HAP-1 (cell line): ENCODE measurements at places on chromosomes 6 and 20.

GRCh38 chr6:104630955-104631354 lies 228.8 kb downstream of the HACE1 start:
- DNase-seq: no peak

DNA sequence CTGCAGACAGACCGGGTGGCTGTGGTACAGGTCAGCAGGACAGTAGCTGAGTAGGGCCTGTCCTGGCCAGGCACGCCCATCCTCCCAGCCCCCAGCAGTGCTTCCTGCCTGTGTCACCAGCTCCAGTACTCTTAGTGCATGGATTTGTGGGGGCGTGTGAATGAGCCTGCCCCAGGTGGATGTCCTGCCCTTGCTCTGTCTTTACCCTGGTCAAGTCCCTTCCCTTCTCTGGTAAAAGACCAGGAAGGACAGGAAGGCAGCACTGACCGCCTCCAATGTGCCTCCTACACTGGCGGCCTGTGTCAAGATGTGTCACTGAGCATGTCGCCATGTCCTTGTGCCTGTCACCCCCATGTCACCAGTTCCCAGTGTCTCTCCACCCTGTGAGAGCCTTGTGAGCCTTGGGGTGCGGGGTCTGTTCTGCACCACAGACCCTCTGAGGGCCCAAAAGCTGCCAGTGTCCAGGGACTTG lies 11.9 kb downstream of the TEAD3 start:
- no peak for DNase-seq

DNA sequence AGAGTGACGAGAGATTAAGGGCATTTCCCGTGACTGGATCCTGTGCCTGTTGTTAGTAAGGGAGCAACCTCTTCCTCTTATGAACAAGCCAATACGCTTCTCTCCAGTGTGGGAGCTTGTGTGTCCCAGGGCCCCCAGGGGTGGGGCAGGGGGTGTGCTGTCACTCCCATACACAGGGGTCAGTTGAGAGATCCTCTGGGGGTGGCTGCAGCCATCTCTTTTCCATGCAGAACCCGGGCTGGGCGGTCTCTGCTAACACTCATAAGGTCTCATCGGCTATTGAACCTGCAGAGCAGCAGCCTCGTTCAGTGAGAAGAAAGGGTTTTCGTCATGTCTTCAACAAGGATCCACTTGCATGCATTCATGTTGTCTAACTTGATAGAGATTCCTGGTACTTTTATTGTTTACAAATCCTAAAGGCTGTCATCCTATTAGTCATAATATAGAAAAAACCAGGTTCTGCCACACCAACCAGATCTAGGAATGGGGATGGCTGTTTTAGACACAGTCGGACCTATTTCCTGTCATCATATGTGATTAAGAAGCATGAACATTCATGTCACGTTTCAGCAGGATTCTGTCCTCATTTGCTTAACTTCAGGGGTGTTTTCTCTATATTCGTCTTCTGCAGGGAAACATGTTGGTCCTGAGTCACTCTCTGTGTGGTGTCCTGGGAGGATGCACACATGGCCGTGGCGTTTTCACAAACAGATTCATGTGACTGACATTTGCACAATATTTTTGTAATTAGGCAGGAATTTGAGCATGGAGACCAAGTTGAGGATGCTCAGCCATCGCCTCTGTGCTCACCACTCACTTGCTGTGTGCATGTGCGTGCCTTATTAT lies 13.3 kb upstream of the THBS2 start:
- DNase-seq: no peak

- DNase-seq: no peak
Observed at GRCh38 chr6:16999491-17000436, 102.1 kb upstream of the STMND1 start.

- no peak for DNase-seq
Observed at GRCh38 chr6:161446949-161447348, 173.1 kb upstream of the AGPAT4 start.

DNA sequence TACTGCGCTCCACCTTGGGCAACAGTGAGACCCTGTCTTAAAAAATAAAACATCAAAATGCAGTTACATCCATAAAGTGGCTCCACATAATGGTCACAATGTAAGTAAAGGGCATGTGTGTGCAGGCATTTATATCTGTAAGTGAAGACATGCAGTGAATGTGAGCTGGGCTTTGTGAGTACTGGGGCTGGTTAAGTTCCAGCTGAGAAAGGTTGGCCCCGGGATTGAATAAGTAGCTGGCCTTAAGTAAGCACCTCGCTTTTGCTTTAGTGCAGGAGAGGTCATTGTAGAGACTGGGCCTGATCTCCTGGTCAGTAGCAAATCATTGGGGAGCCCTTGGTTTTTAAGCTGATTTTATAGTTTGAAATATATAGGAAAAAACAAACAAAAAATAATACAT lies 8.0 kb downstream of the QKI start:
- no peak for DNase-seq

DNA sequence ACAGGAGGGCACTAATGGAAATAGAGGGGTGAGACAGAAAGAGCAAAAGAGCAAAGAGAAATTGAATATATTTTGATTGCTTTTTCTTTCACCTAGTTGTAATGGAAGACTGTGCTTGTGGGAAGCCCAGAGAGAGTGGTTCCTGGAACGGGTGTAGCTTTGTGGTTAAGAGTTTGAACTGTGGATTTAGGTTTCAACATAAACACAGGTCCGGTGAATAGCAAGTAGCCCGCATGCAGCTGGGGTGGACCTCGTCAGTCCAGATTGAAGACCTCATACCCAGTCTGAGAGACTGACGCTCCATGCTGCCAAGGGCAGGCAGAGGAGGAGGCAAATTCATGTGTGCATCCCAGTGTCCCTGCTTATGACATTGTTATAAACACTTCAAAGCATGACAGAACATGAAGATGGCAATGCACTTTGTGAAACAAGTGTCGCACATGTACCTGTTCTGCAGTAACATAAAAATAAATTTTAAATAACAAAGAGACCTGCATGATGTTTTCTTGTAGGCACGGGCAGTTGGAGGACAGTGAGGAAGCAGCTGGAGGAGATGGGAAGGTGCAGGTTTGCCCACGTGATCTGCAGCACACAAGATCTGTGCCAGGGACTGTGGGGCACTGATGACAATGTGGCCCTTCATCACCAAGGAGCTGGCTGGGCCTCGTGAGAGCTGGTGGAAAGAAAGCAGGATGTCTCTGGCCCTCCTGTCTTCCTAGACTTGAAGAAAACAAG lies 220.5 kb upstream of the SSTR4 start:
- DNase-seq: no peak

DNA sequence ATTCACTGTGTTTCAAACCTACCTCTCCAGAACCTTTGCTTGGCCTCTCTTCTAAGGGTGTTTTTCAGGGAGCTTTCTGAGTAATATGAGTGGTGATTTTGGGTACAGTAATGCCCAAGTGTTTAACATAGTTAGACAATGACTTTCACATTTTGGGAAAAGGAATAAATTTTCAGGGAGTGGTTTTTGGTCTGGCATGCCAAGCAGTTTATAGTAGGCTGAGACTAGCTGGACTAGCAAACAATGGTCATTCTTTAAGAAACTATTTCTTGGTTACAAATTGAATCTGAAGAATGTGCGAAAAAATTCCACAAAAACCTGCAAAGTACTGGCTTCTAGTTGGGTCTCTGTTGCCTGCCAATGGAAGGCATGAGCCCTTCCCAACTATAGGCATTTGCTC lies 15.4 kb downstream of the FNDC1 start:
- DNase-seq: no peak

- no peak for DNase-seq
Observed at GRCh38 chr20:43539975-43540672, 18.7 kb upstream of the SGK2 start.

DNA sequence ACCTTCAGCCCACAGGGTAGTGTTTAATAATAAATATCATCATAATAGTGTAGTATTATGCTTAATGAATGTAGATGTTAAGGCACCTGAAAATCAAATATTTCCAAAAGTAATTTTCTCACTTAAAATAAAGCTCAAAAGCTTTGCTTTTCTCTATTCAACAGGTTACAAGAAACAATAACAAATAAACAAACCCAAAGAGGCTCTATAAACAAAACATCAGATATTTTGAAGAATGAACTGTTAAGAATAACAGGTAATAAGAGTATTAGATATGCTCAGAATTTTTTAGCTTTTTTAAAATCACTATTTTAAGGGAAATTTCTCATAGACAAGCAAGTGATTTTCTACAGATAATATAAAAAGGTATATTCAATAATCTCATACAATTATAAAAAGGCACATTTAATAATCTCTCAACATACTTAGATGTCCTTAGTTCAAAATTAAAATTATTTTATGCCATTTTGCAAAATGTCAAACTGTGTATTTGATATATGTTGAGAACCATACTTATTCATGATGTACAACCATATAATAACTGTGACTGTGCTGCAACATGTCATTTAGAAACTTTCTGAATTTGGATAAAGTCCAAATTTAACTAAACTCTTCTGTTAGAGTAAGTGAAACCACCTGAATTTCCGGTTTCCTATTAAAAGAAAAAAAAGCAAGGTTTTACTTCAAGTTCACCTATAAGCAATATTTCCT lies 35.8 kb downstream of the PHIP start:
- DNase-seq: no peak

GRCh38 chr6:2503816-2504494 lies 246.8 kb downstream of the MYLK4 start:
- no peak for DNase-seq

- DNase-seq: no peak
Observed at GRCh38 chr6:53189554-53189953, 40.9 kb upstream of the GCM1 start.

- DNase-seq: peak; percentile 71
Observed at GRCh38 chr6:161370880-161371279, 97.0 kb upstream of the AGPAT4 start.

DNA sequence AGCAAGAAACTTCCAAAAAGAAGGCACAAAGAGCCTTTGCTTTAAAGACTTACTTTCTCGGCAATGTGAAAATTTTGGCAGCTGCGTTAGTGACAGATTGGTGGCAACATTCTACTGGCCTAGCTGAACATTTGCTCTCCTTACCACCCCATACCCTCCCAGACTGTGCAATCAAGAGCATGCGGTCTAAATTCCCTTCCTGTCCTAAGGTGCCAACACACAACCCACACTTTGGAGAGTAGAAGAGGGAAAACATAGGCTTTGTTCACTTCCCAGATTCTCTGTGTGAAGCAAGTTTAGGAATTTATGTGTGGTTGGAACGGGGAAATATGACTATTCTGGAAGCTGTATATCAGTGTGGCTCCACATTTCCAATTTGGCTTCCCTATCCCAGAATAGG lies 29.8 kb upstream of the NEDD9 start:
- no peak for DNase-seq

DNA sequence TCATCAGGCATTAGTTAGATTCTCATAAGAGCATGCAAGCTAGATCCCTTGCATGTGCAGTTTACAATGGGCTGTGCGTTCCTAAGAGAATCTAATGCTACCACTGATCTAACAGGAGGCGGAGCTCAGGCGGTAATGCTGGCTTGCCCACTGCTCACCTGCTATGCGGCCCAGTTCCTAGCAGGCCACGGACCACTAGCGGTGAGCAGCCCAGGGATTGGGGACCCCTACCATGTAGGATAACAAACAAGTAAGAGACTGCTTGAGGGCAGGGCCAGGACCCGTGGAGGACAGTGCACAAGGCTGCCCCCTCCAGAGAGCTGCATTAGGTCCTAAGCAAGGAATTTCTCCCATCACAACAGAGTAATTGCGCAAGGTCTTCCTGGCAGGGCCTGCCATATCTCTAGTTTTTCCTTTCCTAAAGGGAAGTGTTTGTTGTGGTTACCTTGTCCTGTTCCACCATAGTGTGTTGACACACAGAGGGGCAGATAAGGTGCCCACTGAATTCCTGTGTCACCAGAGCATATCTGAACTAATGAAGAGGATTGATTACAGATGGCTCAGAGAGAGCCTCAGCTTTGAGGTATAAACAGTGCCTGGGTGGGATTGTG lies 58.0 kb downstream of the PACRG start:
- DNase-seq: no peak

DNA sequence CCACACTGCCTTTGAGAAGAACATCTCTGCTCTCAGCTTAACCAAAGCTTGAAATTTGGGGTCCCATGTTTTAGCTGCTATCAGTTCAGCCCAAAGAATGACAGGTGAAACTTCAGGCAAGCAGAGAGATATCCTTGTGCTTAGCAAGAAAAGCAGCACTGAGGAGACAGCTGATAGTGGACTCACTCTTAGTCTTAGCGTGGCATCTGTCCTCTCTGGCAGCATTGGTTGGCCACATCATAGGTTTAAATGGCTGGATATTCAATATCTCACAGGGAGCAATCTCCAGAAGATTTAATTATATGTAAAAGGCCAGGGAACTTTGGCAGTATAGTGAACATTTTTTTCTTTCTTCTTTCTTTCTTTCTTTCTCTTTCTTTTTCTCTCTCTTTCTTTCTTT lies 131.1 kb upstream of the SGK1 start:
- DNase-seq: no peak

DNA sequence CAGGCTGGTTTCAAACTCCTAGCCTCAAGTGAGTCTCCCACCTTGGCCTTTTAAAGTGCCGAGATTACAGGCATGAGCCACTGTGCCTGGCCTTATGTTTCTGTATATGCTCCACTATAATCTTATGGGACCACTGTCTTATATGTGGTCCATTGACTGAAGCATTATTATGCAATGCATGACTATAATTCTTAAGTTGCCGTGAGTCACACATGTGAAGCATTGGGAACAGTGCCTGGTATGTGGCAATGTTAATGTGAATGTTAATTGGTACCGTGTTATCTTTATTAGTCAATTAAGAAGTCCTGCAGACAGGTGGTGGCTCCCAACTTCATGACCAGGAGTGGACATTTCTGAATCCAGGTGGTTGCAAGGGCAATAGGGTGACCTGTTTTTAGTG lies 14.7 kb upstream of the ASXL1 start:
- no peak for DNase-seq

DNA sequence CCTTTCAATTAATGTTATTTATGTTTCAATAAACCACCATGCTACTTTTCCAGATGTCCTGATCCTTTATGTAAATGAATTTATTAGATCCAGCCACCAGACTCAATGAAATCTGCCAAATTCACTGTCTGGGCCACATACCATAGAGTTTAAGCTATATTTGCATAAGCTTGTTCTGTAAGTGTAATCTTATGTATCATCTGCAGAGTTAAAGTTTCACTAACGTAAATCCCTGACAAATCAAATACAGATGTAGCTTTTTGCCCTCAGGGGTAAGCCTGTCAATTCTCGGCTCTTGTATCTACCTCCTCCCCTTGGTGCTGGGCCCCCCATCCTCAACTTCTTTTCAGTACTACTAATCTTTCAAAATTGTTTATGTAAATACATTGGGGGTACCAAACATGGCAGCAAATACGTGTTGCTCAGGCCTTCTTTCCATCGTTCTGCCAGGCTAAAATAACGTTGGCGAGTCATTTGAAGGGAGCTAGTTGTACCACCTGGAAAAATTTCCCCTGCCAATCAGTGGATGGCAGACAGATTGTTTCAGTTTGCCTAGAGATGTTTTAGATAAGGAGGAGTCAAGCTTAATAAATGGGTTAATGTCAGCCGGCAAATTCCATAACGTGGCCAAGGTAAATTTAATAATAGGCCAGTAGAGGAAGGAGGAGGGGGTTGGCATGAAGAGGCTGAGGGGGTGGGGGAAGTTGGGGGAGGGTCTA lies 79.6 kb downstream of the RPS12 start:
- DNase-seq: peak; percentile 75
